ENCODE measurements at places on chromosomes 6 and 20.

DNA sequence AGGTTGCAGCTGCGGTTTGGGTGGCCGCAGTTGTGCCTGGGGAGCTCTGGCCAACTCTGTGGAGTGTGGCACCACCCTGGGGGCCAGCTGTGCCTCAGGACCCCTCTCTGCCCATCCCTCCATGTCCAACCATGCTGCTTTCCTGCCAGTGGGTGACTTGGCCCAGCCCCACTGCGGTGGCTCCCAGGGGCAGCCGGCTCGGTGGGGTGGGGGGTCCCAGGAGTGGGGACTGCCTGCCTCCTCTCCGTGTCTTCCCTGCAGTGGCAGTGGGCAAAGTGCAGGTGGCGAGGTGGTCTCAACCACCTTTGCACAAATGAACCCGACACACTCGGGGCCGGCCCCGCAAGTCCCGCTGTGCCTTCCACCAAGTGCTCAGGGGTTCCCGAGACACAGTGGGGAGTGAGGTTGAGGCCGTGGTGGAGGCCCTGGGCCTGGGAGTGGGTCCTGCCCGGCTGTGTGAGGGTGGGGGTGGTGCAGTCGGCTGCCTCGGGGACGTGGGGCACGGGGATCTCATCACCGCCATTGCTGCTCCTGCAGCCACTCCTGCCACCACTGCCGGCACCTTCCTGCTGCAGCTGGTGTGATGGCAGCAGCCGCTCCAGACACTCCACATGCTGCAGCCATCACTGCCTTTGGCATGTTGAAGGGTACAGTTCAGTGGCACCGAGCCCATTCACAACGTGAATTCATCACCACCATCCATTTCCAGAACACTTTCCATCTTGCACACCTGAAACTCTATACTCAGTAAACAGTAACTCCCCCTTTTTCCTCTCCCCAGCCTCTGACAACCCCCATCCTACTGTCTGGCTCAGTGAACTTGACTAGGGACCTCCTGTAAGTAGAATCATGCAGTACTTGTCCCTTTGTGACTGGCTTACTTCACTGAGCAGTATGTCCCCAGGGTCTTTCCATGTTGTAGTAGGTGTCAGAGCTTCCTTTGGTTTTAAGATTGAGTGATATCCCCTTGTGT is 10.7 kb upstream of the SLCO4A1 start:
- DNase-seq = no peak

DNA sequence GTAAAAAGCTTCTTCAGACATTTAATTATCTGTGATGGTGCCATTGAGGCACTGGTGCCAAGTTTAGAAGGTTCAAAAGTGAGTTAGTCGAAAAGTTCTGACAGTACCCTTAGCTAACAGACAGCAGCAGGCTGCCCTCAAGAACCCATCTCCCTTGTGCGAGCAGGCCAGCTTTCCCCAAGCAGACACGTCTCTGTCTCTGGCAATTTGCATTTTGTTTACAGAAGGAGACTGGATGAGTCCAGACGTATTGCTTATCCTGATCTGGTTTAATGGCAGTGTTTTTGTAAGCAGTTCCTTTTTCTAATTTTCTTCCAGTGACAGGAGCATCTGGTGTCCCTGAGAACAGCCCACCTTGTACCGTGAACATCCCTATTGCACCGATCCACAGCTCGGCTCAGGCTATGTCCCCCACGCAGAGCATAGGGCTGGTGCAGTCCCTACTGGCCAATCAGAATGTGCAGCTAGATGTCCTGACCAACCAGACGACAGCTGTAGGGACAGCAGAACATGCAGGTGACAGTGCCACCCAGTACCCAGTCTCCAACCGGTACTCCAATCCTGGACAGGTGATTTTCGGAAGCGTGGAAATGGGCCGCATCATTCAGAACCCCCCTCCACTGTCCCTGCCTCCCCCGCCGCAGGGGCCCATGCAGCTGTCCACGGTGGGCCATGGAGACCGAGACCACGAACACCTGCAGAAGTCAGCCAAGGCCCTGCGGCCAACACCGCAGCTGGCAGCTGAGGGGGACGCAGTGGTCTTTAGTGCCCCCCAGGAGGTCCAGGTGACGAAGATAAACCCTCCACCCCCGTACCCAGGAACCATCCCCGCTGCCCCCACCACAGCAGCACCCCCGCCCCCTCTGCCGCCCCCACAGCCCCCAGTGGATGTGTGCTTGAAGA is 58.3 kb upstream of the TMEM181 start:
- DNase-seq = no peak

DNA sequence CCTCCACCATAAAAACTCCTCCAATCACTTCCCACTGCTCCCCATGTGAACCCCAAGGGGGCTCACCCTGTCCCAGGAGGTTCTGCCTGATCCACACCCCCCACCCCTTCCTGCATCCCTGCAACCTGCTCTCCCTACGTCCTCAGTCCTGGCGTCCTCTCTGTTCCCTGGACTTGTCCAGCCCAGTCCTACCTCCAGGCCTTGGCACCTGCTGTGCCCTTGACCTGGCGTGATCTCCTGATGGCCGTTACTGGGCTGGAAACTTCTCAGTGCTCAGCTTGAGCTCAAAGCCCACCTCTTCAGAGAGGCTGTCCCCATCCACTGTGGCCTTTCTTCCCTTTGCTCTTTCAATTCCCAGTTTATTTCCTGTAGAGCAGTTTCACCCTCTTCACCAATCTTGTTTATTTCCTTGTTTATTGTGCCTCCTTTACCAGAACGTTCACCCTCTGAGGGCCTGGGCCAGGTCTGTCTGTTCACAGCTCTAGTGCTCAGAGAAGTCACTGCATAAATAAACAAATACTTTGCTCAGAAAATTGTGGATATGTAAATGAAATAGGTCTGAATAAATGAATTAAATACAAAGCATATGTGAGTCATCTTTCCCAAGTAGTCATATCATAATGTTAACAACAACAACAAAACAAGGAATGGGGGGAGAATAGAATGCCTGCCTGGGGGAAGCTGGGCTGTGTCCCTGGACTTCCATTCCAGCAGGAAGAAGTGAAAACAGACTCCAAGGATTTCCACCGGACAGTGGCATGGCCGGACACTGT is 175.7 kb upstream of the SULF2 start:
- DNase-seq = no peak

- DNase-seq = no peak
These were observed 222.2 kb upstream of the TSHZ2 start for GRCh38 chr20:52749938-52750337.

DNA sequence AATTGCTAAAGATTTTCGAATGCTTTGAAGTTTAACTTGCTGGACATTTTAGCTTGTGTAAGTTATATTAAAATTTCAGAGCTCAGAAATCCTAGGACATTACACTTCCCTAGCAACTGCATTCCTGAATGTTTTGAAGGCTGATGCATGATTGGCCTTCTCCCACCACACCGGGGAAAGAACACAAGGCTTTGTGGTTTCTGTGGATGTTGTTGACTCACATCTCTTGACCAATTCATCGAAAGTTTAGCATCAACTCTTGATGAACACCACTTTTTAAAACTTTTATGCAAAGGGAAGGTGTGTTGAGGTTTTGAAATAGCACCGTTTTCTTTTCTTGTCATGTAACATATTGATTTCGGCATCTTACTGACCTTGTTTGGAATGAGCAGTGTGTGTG is 81.1 kb downstream of the RIMS1 start:
- DNase-seq = no peak

- DNase-seq = no peak
These were observed 154.8 kb upstream of the KCNQ5 start for GRCh38 chr6:72466971-72467566.

DNA sequence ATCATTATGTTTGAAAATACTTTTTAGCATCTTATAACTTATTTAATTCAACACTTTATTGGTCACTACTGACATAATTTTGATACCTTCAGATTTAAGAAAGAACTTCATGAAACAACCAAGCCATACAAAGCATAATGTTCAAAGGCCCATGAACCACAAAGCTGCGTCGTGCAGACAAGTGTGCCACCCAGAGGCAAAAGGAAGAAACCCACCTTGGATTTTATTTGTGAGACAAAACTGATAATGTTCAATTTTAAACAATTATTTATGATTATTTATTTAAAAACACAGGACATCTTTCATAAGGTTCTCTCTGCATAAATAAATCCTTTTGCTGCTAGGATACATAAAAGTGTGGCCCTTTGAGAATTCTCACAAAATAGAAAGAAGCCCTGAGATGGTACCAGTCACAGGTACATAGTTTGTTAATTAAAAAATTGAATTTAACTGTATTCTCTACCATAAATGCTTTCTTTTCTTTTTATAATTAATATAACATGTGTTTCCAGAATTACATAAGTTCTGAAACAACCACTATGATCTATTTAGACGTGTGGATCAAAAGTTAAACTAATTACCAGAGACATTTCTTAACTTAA is 143.7 kb downstream of the RALGAPA2 start:
- no peak for DNase-seq

- no peak for DNase-seq
These were observed 184.2 kb downstream of the PHF3 start for GRCh38 chr6:63819831-63820230.

DNA sequence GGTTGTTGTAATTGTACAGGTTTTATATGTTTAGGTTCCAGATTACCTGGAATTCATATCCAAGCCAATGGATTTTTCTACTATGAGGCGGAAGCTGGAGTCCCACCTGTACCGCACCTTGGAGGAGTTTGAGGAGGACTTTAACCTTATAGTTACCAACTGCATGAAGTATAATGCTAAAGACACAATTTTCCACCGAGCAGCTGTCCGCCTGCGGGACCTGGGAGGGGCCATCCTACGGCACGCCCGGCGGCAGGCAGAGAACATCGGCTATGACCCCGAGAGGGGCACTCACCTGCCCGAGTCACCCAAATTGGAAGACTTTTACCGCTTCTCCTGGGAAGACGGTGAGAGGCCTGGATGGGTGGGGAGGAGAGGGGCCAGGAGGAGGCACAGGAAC is 13.6 kb downstream of the BRPF3 start:
- no peak for DNase-seq

GRCh38 chr20:37976887-37977286 is 56.4 kb downstream of the TTI1 start:
- no peak for DNase-seq

DNA sequence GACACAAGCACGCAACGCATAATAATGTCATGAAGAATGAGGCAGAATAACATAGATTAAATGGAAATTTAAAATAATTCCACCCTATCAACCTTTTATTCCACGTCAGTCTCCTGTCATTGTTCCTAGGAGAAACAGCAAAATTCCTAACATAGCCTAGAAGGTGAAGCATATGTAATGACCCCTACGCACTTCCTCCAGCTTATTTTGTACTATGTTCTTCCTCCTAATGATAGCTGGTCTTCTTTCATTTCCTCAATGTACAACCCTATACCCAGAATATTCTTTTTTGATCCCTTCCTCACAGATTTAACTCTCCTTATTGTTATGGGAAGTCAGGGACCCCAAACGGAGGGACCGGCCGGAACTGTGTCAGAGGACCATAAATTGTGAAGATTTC is 122.0 kb upstream of the CARMIL1 start:
- no peak for DNase-seq

DNA sequence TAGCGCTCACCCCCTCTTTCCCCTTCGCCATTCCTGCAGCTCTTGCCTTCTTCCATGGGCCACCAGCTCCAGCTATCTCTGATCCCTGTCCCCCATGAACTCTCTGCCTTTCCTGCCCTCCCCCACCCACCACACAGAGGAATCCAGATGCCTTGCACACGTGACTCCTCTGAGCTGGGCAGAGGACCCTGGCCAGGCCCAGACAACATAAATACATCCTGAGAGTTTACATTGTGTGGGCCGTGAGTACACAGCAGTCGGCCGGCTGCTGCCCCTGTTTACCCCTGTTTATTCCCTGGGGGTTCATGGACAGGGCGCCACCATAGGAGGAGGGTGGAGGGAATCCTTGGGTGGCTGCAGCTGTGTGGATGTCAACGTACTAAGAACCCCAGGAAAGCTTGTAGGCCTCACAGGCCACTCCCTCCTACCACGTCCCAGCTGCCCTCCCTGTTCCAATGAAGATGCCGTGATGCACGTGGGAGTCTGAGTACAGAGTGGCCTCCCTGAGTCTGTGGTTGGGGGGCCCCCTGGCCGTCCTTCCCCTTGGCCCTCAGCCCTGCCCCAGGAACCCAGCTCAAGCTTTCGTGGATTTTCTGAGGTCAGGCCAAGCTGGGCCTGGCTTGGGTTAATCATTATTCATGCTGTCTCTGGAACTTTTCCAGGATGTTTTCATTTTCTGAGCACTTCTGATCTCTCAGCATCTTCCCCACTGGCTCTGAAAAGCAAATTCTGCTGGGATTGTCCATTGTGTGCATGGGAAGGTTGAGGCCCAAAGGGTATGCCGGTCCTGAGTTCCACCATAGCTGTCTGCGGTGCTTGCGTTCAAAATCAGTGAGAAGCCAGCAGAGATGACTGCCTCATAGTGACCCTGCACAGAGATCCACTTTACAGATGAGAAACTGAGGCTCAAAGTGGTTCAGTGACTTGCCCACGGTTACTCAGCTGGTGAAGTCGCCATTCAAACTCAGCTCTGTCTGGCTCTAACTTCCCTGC is 136.3 kb downstream of the MRPL14 start:
- no peak for DNase-seq

DNA sequence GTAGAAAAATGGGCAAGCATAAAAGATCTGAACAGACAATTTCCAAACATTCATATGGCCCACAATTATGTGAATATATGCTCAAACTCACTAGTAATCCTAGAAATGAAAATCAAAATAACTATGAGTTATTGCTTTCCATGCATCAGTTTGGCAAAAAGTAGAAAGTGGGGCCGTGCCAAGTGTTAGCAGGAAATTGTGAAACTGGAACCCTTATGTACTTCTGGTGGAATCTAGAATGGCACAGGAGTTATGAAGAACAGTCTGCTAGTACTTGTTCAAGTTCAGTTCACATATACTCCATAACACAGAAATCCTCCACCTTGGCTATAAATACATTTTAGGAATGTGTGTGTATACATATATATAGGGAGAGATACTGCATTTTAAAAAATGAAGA is 89.8 kb downstream of the EYA2 start:
- DNase-seq = no peak

- DNase-seq = no peak
These were observed 106.9 kb downstream of the TFAP2B start for GRCh38 chr6:50925548-50925947.

GRCh38 chr20:52426856-52427255 is 235.3 kb upstream of the ZFP64 start:
- no peak for DNase-seq

DNA sequence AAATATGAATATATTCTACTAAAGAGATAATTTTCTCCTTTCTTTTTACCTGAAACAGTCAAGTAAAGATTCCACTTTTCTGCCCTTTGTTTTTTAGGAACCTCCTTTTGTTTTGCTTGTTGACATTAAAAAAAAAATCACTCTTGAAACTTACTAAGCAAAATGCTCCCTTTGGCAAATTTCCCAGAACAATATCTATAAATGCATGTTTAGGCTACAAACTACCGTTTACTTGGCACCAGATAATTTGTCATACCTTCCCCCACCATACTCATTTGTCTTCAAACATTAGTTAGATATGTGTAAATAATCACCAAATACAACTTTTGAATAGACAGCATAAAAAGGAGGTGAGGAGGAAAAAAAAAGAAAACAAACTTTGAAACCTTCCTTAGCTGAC is 604.7 kb downstream of the RFPL4B start:
- no peak for DNase-seq

All from stimulated activated CD4-positive, alpha-beta T cell treated with anti-CD3 and anti-CD28 coated beads, TNF-alpha, amount 100 ng/mL, for 24 hours (primary cell).